HT1080 (cell line): ENCODE measurements at places on chromosomes 6 and 20. TPM values are rescaled to one million over a fixed set of nuclear protein-coding genes. Genes with fewer than 3 reads are reported as not detected.

The DAAM2 gene
- total RNA-seq, result 1.6 and 1.7 TPM in 2 replicates

DNA sequence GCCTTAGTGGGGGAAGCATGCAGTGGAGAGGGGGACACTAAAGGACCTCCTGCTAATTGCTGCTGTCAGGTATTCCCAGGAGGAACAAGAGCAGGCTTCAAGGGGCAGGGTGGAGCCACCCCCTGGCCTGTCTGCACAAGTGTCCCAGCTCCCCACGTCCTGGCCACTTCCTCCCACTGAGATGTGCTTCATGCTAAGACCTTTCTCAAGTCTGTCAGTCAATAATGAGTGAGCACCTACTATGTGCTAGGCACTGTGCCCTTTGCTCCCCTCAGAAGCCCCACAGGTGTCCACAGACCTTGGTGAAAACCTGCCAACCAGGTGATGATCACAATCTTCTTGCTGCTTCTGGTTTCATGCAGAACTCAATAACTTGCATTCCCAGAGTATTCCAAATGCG lies 147.9 kb downstream of the UNC5CL start:
- DNase-seq, result no peak

GRCh38 chr6:144219056-144219685 lies 66.0 kb upstream of the UTRN start:
- peak; percentile 31 for DNase-seq

DNA sequence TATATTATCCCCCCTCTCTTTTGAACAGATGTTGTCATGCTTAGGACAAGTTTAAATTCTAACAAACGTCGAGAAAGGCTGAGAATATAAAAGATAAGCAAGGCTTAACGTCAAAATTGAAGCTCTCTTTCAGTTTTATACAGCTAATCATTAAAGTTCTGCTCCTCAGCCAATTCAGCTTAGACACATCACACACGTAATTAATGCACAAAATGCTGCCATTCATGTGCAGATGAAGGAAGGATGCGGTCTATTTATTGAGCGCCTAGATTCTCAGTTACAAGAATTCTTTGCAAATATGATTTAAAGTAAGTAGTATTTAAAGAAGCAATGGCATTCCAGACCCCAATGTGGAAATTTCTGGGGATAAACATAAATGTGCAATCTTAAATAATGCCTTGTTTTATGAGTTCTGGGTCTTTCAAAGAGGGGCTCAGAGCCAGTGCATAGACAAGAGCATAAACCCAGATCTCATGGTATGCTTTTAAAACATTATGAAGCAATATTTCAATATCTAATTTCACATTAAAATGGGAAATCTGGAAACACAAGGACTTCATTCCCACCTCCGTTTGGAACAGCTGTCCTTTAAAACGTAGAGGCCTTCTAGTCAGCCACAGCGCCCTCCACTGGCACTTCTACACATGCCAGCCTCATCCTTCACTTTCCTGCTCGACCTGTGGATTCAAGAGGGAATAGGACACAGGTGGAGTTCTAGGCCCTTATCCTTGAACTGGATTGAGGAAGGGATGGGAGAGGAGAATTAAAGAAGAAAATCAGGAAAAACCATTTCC lies 85.8 kb downstream of the LYRM4 start:
- DNase-seq, result no peak
